IPS DF 6.9 (cell line): ENCODE measurements at places on chromosomes 6 and 20.
A peak's percentile ranks its signal among the peaks of the same experiment; 100 is the strongest.

GRCh38 chr6:55058682-55059081, 115.6 kb upstream of the HCRTR2 start:
- DNase-seq, result no peak

- no peak for DNase-seq
Measured at GRCh38 chr6:128494440-128494839, 26.0 kb downstream of the PTPRK start.

DNA sequence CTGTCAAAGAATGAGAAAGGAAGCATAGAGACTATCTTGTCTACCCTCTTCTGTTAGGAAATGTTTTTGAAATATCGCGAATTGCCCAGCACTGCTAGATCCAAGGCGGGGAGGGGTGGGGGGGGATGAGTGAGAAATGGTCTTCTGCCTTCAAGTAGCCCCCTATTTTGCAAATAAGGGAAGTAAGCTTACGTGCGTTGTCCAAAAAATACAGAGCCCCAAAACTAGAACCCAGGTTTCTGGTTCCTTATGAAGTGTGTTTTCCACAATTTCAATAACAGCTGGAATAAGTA, 923 bp upstream of the ILRUN start:
- no peak for DNase-seq

GRCh38 chr6:47438481-47439347, 38.9 kb upstream of the CD2AP start:
- no peak for DNase-seq

DNA sequence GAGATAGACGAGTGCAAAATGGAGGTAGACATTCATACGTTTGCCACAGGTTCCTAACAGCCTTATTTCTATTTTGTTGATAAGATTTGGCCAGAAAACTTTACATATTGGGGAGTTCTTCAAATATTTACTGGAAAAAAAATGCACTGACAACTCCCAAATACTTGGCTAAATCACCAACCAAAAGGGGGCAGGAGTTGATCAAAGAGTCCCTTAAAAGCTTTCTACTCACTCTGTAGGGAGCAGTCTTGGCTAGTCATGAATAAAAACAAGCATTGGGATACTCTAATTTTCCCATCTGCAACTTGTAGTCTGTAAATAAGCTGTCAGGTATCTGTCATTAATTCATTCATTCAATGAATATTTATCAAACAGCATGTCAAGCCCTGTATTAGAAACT, 18.4 kb downstream of the TENT5A start:
- DNase-seq, result no peak

DNA sequence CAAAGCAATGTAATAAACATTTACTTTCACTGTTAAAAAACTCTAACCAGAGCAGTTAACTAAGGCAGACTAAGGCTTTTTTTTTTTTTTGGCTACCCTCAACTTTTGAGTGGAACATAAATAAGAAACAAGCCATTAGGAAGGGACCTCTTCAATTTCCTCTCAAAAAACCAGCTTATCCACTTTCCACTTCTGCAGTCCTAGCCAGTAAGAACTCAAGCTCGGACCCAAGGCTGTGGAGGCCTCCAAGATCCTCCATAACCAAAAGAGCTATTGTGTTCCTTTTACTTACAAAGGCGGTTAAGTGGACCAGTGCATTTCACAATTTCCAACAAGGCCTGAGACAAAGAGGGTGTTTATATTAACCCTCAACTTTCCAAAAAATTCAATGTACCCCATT, 5.3 kb downstream of the KCNK5 start:
- DNase-seq, result no peak

- peak; percentile 96 for DNase-seq
Measured at GRCh38 chr6:31815025-31815838, at the start of the genes HSPA1A and HSPA1L. Gene HSPA1A (plus strand): TSS chr6:31815543. CDS start chr6:31815757, 214 bp downstream. Gene HSPA1L (minus strand): TSS chr6:31815283. CDS start chr6:31811972, 3,311 bp downstream.

DNA sequence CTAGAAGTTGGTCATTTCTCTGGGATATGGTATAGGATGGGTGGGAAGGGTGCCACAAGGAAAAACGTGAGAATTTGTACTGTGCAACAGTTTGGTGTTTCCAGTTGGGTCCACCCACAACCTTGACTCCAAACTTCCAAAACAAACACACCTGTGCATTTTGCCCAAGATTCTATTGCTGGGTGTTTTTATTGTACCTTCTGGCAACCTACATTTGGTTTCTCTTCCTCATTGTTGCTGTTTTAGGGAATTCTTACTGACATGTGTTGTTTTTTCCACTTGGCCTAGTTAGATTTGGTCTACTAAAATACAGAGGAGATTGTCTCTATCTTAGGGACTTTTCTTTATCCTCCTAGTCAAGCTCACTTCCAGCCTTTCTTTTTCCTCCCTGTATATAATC, 16.7 kb downstream of the TULP4 start:
- no peak for DNase-seq

GRCh38 chr6:37085198-37085597, 79.7 kb downstream of the FGD2 start:
- DNase-seq, result no peak

- no peak for DNase-seq
Measured at GRCh38 chr20:62104791-62105345, 17.4 kb upstream of the LSM14B start.

DNA sequence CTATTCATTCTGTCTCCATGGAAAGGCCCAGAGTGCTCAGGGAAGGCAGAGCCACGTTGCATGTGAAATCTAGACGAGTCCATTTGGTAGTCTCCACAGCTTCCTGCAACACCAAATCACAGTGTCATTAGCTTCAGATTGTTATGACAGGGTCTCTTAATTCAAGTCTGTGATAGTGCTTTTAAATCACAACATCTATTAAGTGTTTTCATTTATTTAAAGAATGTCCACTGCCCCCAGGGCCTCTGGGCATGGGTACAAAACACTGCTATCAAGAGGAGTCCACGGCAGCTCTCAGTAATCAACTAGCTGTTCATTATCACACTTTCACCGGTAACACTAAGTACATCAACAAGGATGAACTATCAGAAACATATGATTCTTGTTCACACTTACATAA, 455.9 kb upstream of the JARID2 start:
- no peak for DNase-seq

DNA sequence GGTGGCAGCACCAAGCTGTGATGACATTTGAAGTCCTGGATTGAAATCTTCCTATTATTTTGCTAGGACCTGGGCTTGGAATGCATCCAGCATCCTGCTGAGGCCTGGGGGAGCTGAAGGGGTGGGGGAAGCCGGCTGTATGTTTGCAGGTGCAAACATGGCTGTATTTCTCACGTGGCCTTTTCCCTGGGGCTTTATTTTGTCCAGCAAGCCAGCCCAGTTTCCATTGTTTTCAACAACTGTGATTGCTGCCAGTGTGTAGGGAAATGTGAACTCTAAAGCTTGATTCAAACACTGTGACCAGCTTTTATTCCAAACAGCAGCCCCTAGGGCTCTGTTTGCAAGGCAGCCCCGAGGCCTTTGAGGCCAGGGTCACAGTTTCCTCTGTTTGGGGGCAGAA, 683.0 kb downstream of the DHX35 start:
- DNase-seq, result no peak

GRCh38 chr6:149140910-149141290, 176.6 kb upstream of the TAB2 start:
- DNase-seq, result no peak

DNA sequence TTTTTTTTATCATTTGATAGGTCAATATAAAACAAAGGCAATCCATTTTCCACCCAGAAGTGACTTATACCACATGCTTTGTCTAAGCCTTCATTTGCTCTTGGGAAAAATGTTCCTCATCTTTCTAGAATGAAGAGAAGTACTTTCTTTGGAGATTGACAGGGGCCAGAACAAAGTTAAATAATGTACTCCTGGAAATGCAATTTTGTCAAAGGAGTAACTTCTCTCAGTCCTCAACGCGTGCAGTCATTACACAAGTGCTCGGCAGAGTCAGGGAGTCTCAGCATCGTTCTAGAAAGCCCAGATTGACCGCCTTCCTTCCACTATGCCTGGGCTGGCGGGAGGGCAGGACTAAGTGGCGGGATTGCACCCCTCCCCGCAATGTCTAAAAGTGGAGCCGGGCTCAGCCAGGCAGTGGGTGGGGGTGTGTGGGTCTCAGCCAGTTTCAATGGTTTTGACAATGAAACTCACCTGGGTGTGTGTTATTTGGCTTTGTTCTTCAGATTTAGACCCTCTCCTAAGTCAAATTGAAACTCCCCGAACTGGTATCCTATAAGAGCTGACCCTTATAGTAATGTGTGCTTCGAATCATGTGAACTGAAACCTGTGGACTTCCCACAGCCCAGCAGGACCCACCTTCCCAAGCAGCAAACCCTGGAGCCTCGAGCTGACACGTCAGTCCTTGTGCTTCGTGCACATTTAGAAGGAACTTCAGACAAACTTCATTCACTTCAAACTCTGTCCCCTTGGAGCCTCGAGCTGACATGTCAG, 63.2 kb upstream of the DUSP22 start:
- DNase-seq, result no peak

DNA sequence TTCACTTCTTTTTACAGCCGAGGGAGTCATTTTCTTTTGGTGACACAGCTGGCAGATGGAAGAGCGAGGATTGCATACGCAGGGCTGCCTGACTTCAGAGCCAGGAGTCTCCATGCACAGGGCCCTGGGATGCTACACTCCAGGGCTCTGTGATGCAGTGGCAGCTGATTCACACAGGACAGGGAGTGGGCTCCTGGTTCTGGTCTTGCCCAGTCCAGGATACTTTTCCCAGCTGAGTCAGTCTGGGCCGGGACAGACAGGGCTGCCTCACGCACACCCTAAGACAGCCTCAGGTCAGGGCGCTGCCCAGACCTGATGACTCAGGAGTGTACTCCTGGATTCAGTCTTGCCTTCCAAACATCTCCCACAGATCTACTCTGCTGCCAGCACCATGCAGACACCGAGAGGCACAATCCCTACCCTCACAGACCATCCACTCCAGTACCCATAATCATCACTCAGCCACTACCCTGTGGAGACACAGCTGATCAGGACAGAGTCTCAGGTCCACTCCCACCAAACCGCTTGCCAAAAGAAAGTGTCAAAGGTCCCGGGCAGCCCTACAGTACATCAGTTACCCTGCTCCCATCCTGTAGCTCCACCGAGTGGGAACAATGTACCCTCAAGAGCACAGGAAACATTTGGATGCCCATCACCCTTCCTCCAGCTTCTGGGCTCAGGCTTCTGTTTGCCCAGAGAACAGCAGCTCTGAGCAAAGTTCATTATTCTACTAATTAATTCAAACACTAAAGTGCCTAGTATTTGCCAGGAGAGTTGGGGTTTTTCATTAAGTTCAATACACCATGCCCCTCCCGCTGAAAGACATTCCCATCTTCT, 11.5 kb downstream of the SDC4 start:
- no peak for DNase-seq

DNA sequence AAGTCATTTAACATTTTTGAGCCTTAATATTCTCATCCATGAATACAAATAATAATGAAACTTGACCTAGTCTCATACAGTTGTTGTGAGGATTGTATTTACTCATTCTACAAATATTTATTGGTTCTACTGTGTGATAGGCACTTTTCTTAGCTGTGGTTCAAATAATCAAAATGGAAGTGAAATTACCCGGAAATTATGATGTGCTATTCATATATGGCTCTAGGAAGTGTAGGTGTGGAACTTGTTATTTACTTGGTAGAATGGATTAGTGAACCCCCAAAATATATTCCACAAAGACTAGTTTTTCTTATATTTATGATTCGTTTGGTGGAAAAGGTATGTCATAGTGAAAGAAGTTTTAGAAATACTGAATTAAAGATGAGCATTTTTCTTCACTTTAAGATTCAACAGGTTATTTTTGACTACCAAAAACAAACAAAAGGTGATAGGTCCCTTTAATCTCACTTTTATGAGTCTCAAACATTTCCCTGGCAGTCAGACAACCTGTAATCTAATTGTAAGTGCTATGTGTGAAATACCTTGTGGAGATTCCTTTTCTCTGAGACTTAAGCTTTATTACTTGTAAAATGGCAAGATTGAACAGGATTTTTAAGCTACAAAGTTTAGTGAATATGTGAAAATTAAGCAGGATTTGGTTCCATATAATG, 77.8 kb downstream of the STXBP5 start:
- no peak for DNase-seq

DNA sequence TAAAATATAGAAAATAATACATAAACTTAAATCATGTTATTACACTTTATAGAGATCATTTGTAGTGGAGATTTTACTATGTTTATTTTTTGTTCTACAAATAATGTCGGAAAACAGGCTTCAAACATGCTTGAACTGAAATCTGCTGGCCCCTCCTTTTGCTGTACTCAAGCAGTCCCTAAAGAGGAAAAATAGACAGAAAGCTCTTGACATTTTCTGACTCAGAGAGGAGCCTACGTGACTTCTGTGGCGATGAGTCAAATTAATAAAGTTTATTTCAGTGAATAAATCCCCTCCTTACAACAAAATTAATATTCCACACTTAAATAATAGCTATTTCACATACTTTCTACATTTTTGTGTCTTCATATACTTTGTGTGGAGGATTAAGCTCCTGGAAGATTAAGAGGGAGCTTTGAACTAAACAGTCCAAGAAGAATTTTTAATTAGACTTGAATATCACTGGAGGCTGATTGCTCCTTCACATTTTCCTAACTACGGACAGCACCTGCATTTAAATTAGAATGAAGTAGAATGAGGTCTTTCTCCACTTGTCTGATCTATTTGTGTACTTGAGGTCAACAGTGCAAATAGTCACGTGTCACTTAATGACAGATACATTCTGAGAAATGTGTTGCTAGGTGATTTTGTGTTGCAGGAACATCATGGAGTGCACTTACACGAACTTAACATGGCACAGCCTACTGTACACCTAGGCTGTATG, 1.7 kb upstream of the TREM1 start:
- DNase-seq, result no peak

- no peak for DNase-seq
Measured at GRCh38 chr6:143271024-143271423, 179.5 kb downstream of the ADAT2 start.

DNA sequence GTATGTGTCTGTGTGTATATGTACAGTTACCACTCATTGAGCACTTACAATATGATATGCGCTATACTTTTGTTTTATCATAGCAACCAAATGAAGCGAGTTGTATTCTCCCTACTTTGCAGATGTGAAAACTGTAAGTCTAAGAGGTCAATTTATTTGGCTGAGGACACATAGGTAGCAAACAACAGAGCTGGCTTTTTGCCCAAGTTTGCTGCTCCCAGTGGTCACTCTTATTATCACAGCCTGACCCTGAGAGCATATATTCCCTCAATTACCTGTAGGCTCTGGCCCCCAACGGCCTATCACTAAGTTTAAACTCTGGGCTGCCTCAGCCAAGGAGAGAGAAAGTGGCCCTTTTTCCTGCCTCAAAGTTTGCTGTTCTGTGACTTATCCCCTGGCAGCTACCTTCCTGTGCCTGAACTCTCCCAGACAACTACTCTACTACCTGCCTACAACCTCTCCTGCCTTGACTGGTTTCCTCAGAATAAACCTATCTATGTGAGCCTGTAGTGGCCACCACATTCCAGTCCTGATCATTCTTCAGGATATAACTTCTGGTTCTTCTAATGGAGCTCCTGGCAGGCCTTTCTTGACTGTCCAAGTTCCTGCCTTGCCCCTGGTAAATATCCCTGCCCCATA, 221.8 kb downstream of the FRK start:
- DNase-seq, result peak; percentile 29

GRCh38 chr20:10793766-10794165, 120.0 kb upstream of the JAG1 start:
- no peak for DNase-seq
